Ovary (tissue), 10 donors: ENCODE measurements at places on chromosomes 6 and 20. TPM values are rescaled to one million over a fixed set of nuclear protein-coding genes. Genes with fewer than 3 reads are reported as not detected.

GRCh38 chr6:62285612-62286469 lies at the start of gene KHDRBS2:
TSS of gene KHDRBS2 (minus strand) at chr6:62286225.
- H3K4me1 ChIP-seq, result no peaks in the 10 kb centered on the region
- no peaks in the 10 kb centered on the region for H3K27me3 ChIP-seq
- H3K27ac ChIP-seq, result no peak within 1 kb of the TSS
- DNase-seq, result peak; percentile 39
- peak within 1 kb of the TSS; percentile 31 for H3K4me3 ChIP-seq

- H3K4me3 ChIP-seq, result no peak overlapping the region
- H3K27ac ChIP-seq, result no peak overlapping the region
- H3K36me3 ChIP-seq, result no peaks in the 10 kb centered on the region
- H3K27me3 ChIP-seq, result no peaks in the 10 kb centered on the region
- H3K4me1 ChIP-seq, result no peaks in the 10 kb centered on the region
These were observed 1588.0 kb downstream of the GRIK2 start for GRCh38 chr6:102981490-102982015.

The SLC17A2 gene
- total RNA-seq, result not detected

GRCh38 chr6:15790116-15790515 lies 127.3 kb upstream of the DTNBP1 start:
- H3K27ac ChIP-seq, result no peak overlapping the region
- H3K4me1 ChIP-seq, result no peaks in the 10 kb centered on the region
- no peaks in the 10 kb centered on the region for H3K27me3 ChIP-seq
- no peak for DNase-seq
- H3K4me3 ChIP-seq, result no peak overlapping the region

The HUS1B gene
- 1.8 TPM for total RNA-seq

DNA sequence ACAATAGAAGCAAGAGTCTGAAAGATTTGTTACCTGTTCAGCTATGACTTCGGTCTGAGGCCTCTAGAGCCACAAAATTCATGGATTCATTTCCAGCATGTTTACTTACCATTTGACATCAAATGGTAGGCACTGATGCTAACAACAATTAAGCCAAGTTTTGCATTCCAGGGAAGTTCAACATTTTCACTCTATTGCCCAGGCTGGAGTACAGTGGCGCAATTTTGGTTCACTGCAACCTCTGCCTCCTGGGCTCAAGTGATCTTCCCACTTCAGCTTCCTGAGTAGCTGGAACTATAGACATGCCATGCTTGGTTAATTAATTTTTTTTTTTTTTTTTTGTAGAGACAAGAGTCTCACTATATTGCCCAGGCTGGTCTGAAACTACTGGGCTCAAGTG lies 114.1 kb upstream of the SGK1 start:
- no peak overlapping the region for H3K27ac ChIP-seq
- peaks cover 2% of the 10 kb centered on the region for H3K4me1 ChIP-seq
- DNase-seq, result no peak

The PI3 gene
- total RNA-seq, result not detected

The CRISP2 gene
- 0.72 TPM for total RNA-seq

GRCh38 chr6:82909551-82909950 lies 156.1 kb downstream of the UBE3D start:
- H3K27ac ChIP-seq, result no peak overlapping the region
- H3K4me1 ChIP-seq, result no peaks in the 10 kb centered on the region

The TENT5A gene
- 21.4 TPM for total RNA-seq

The KCNS1 gene
- total RNA-seq, result not detected

GRCh38 chr6:7313505-7314165 lies 636 bp upstream of the SSR1 start:
- H3K27ac ChIP-seq, result no peak overlapping the region
- DNase-seq, result peak; percentile 46
- H3K4me3 ChIP-seq, result peak overlapping the region; percentile 65
- H3K4me1 ChIP-seq, result peaks cover 7% of the 10 kb centered on the region

The FERMT1 gene
- total RNA-seq, result 5.9 TPM

GRCh38 chr6:137978252-137978896 lies 111.3 kb downstream of the TNFAIP3 start:
- H3K36me3 ChIP-seq, result no peaks in the 10 kb centered on the region
- no peak overlapping the region for H3K4me3 ChIP-seq
- DNase-seq, result no peak
- H3K27ac ChIP-seq, result no peak overlapping the region

DNA sequence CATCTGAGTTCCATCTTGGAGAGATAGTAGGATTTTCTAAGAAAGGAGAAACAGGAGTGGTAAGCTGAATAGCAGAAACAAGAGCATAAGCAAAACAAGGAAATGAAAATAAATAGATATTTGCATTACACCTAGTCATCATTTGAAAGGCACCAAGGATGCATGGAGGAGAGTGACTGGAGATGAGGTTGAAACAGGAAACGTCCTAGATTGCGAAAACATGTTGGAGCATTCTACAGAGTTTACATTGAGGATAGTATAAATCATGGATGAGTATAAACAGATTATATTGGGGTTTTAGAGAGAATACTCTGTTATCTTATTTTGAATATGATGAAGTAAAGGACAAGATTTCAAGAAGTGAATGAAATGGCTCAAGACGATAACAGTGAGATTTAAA lies 507.3 kb downstream of the EYS start:
- H3K27me3 ChIP-seq, result no peaks in the 10 kb centered on the region

DNA sequence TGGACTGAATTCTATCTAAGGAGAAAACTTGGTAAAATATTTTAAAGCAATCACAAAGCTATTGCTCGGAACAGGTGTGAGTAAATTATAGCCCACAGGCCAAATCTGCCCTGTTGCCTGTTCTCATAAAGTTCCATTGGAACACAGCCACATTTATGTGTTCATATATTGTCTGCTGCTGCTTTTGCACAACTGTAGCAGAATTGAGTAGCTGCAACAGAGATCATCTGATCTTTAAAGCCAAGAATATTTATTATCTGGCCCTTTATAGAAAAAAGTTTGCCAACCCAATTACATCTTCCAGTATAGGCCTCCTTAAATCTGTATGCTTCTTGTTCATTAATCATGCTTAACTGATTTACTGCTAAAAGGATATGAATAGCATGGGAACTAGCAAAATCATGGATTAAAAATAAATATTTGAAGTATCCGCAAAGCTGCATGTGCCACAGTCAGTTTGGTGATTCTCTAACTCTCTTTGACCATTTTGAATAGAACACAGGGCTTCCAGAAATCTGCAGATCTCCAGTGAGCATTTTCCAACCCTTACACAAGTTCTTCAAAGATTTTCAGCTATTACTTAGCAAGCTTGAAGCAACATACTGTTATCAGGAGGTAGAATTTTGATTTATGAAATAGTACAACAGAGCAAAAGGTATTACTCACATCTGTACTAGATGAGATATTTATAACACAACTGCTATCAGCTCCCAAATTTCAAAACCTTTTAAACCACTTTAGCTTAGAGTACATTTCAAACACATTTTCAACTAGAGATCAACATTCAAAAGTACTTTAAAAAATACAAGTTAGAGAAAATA lies 312.6 kb upstream of the ID4 start:
- DNase-seq, result no peak
- no peaks in the 10 kb centered on the region for H3K27me3 ChIP-seq
- no peak overlapping the region for H3K4me3 ChIP-seq
- no peaks in the 10 kb centered on the region for H3K4me1 ChIP-seq
- H3K27ac ChIP-seq, result no peak overlapping the region
- no peaks in the 10 kb centered on the region for H3K36me3 ChIP-seq

GRCh38 chr20:47985092-47985850 lies 200.0 kb upstream of the SULF2 start:
- no peak overlapping the region for H3K4me3 ChIP-seq
- H3K27me3 ChIP-seq, result no peaks in the 10 kb centered on the region
- no peaks in the 10 kb centered on the region for H3K36me3 ChIP-seq
- DNase-seq, result no peak
- H3K4me1 ChIP-seq, result no peaks in the 10 kb centered on the region

GRCh38 chr20:60904730-60905129 lies 347.3 kb upstream of the CDH4 start:
- H3K27me3 ChIP-seq, result no peaks in the 10 kb centered on the region
- H3K27ac ChIP-seq, result no peak overlapping the region
- H3K4me1 ChIP-seq, result no peaks in the 10 kb centered on the region
- no peak overlapping the region for H3K4me3 ChIP-seq
- no peaks in the 10 kb centered on the region for H3K36me3 ChIP-seq

DNA sequence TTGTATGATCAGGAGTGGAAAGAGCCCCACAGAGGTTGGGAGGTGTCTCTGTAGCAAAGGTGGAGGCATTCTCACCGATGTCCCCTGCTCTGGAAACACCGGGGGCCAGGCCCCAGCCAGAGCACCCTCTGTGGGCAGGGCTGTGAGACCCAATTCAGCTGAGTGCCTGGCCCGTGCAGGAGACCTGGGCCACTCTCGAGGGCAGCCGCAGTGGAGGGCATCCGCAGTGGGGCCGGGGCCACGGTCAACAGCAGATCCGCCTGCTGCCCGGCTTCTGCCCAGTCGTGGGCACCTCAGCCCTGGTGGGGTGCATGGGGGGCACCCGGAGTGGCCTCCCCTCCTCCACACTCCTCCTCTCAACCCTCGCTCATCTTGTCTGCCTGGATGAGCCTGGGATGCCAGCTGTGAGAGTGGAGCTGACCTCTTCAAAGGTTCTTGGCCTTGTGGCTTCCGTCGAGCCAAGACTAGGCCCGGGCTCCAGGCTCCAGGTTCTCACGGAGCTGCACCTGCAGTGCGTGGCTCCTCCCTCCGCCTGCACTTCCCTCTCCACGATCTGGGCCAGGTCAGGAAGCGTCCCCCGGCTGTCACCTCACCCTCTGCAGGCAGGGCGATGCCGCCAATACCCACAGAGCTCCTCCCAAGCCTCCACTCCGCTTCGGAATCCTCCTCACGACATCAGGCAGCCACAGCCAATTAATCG lies 134.8 kb downstream of the TAF4 start:
- H3K36me3 ChIP-seq, result no peaks in the 10 kb centered on the region
- no peaks in the 10 kb centered on the region for H3K27me3 ChIP-seq
- no peak overlapping the region for H3K27ac ChIP-seq
- no peaks in the 10 kb centered on the region for H3K4me1 ChIP-seq

The DPPA5 gene
- not detected for total RNA-seq

- H3K4me1 ChIP-seq, result peaks cover 19% of the 10 kb centered on the region
- no peaks in the 10 kb centered on the region for H3K27me3 ChIP-seq
- no peaks in the 10 kb centered on the region for H3K36me3 ChIP-seq
These were observed 20.9 kb upstream of the KCNK16 start for GRCh38 chr6:39343396-39343870.

DNA sequence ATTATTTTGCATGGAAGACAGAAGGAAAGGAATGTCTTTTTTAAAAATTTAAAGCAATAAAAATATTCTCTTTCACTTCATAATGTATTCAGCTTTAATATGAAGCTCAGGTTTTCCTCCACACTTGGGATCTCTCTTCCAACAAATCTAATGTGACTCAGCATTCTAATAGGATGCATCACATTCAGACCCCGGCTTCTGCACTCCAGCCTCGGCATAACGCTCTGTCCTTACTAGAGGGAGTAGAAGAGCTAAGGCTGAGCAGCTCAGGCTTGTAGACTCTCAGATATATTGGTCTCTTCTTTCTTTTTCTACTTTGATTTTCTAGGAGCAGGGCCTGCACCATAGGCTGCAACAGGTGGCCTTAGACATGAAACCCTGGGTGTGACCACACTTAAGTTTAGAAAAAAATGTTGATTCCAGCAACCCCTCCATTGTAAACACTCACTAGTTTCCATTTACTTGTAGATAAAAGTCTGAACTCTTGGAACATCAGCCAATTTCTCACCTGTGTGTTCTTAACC lies 161.7 kb downstream of the PAK5 start:
- no peaks in the 10 kb centered on the region for H3K4me1 ChIP-seq
- no peak overlapping the region for H3K27ac ChIP-seq
- H3K27me3 ChIP-seq, result no peaks in the 10 kb centered on the region
- no peak overlapping the region for H3K4me3 ChIP-seq
- no peaks in the 10 kb centered on the region for H3K36me3 ChIP-seq
